ENCODE measurements at places on chromosomes 2 and 18.
A peak's percentile ranks its signal among the peaks of the same experiment; 100 is the strongest.

DNA sequence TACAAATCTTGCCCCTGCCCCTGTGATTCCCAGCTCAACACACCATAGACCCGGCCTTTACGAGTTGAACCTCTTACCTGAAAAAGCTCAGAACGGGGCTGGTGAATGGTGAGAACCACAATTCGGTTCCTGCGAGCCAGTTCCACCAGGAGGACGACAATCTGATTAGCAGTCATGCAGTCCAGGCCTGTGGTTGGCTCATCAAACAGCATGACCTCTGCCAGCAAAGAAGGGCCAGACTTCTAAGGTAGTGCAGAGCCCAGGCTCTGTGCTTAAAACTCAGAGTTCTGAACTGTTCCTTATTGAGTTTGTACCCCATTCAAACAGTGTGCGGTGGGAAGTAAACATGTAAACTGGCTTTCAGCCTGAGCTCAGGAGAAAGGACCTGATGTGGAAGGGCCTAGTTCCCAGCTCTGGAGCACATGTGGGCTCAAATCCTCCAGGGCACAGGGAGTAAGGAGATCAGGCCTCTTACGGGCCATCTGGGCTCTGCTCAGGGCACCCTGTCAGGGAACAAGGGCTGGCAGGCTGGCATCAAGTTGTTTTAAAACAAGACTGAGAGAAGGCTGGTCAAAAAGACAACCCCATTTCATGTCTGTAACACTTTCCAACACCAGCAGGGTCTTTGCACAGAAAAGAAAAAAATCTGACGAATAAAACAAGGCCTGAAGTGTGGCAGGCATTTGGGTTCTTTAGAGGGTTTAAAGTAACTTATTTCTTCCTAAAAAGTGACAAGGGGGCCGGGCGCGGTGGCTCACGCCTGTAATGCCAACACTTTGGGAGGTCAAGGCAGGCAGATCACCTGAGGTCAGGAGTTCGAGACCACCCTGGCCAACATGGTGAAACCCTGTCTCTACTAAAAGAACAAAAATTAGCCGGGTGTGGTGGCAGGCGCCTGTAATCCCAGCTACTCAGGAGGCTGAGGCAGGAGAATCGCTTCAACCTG, 12.1 kb downstream of the ABCG5 start:
- DNase-seq: no peak

- DNase-seq: no peak
Measured at GRCh38 chr2:196036442-196036841, 32.2 kb downstream of the DNAH7 start.

DNA sequence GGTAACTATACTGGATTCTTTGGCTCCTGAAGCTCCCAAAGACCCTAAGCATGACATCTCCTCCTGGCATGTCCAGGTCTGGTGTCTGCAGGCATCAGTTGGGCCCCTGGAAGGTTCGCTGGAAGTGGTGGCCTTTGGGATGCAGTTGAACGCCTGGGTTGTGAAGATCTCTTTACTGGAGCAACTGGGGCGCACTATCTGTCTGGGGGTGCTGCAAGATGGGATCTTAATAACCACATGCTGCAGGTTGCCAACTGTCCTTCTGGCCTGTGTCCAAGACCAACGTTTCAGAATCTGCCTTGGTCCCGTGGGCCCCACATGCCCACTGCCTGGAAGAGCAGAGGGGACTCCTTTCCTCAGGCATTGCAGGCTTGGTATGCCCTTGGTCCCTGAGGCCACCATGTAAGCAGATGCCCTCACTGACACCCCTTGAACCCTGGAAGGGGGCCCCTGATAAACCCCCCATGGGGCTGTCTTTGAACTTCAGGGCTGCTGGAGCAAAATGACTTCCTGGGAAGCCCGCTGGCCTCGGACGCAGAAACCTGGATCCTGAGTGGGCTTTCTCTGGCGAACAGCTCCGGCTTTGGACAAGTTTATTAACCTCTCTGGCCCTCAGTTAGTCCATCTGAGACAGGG, 101.9 kb downstream of the TWIST2 start:
- no peak for DNase-seq

- DNase-seq: no peak
Measured at GRCh38 chr2:119486886-119487285, 37.4 kb downstream of the SCTR start.

DNA sequence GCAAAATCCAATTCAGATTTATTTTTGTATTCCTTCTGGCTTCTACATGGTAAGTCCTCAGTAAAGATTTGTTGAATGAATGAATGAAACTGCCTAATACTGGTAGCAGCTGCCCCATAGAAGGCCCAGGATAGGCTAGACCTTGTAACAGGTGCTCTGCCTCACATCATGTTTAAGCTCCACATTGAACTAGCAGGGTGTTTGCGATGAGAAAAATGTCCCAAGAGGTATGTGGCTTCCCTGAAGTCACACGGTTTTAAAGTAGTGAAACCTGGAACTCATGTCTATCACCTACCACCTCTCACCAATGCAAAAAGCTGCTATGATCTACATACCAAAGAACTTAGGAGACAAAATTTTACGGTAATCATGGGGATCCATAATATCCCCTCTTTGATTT, 765 bp upstream of the LHCGR start:
- no peak for DNase-seq

GRCh38 chr2:224160917-224161316, 121.8 kb upstream of the SERPINE2 start:
- DNase-seq: no peak

GRCh38 chr18:70337139-70337972, 48.5 kb downstream of the SOCS6 start:
- DNase-seq: no peak

GRCh38 chr2:70086278-70086837, 919 bp upstream of the PCBP1 start:
- peak; percentile 73 for DNase-seq

- DNase-seq: no peak
Measured at GRCh38 chr2:217954469-217954868, 48.3 kb downstream of the TNS1 start.

DNA sequence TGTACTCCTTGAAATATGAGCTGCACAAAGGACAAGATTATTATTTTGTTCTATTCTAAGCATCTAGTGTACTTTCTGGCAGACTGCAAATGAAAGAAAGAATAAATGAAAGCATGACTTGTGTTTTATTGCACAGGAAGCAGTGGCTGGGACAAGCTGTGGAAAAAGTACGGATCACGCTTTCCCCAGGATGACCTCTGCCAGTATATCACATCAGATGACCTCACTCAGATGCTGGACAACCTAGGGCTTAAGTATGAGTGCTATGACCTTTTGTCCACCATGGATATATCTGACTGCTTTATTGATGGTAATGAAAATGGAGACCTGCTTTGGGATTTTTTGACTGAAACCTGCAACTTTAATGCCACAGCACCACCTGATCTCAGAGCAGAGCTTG, 49.4 kb downstream of the HNMT start:
- no peak for DNase-seq

- DNase-seq: no peak
Measured at GRCh38 chr2:135121016-135121657, 69.0 kb downstream of the RAB3GAP1 start.

GRCh38 chr2:99481941-99482340, 7.9 kb downstream of the REV1 start:
- no peak for DNase-seq

DNA sequence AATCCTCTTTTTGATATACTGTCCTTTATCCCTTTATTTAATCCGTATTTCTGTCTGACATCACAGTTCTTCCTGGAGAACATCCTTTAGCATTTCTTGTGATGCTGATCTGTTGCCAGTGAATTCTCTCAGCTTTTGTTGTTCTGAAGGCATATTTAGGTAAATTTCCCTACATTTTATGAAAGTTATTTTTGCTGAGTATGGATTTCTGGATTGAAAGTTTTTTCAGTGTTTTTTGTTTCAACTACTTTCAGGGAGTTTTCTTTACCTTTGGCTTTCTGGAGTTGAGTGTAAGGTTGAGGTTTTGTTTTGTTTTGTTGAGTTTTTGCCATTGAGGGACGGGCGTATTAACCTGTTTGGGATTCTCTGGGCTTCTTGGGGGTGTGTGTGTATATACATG, 22.5 kb downstream of the SNTG2 start:
- DNase-seq: no peak

- DNase-seq: peak; percentile 41
Measured at GRCh38 chr2:35410431-35411061, 945.0 kb upstream of the CRIM1 start.

GRCh38 chr2:80815259-80815658, 510.7 kb upstream of the LRRTM1 start:
- DNase-seq: no peak

DNA sequence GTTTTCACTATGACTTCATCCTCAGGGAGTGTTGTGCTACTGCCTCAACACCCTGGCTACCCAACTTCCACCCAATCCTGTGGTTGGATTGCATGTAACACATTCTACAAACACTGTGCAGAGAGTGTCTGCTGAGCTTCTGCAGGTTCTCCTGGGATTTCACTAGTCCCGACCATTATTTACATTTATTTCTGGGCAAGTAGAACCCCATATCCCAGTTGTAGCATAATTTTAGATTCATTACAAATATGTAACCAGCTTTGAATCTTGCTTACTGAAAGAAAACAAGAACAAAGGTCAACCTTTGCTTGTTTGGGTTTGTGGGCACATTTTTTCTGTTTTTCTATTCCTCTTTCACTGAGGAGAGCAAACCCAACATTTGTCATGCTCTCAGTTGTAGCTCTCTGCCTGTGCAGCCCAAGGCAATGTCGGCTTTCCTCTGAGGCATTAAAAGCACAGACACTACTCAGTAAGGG, 2036.1 kb upstream of the LRRTM1 start:
- DNase-seq: no peak

- peak; percentile 36 for DNase-seq
Measured at GRCh38 chr18:59885579-59886163, 14.1 kb upstream of the PMAIP1 start.

- no peak for DNase-seq
Measured at GRCh38 chr18:23982155-23983079, 32.1 kb upstream of the TTC39C start.

DNA sequence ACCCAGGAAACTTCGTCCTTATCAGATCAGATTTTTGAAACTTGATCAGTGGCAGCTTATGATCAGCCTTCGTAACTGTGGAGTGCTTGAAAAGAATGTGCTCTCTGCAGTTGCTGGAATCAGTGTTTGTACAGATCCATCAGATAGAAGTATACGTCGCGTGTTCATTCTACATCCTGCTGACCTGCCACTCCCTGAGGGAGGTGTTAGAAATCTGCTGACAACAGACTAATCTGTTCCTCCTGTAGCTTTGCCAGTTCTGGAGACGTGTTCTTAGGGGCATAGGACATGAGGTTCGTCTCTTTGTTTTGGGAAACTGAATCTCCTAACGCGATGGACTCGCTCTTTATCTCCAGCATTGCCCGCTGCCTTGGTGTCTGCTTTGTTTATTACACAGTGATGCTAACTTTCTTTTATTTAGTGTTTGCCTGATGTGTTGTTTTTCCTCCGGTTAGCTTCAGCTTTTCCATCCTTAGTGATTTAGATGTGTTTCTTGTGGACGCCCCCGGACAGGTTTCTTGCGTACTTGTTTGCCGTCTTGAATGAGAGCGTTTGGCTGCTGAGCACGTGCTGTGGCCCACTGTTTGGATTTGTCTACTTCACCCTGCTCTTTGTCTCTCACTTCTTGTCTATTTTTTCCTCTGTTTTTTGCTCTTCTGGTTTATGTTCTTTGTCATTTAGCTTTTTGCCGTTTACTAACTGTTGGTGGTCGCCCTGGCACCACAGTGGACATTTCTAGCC, 17.4 kb upstream of the GAL3ST2 start:
- no peak for DNase-seq

GRCh38 chr2:68426848-68427579, 40.1 kb downstream of the FBXO48 start:
- no peak for DNase-seq

- DNase-seq: peak; percentile 52
Measured at GRCh38 chr2:221571551-221572218, 419 bp downstream of the EPHA4 start.

DNA sequence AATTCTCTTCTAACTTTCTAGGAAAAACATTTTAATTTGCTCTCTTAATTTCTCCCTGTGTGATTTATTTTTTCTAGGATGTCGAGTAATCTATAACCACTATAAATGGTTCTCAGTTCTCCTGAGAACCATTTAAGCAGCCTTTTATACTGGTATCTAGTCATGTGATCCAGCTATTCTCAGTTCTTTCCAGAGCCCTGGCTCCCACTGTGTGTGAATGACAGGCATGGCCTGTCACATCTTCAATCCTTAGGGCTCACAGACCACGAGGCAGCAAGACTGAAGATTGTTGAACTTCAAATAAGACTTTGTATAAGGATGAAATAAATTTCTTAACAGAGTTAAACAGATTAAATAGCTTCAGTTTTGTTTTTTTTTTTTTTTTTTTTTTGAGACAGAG, 219.4 kb downstream of the HNMT start:
- no peak for DNase-seq

DNA sequence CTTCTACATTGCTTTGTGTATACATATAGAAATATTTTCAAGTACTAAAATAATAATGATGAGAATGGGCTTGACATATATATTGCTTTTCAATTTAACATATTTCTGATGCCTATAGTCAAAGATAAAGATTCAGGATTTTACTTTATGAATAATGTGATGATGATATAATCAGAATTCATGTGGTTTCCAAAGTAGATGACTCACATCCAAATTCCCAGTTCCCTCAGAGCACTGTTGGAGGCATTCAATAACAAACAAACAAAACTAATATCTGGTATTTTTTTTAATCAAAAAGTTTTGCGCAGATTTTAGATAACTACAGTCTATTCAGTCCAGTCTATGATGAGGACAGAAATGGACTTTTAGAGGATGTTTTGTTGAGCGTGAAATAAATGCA, 2094.5 kb upstream of the CELF4 start:
- no peak for DNase-seq

- DNase-seq: no peak
Measured at GRCh38 chr2:41972179-41972578, 75.6 kb upstream of the PKDCC start.

DNA sequence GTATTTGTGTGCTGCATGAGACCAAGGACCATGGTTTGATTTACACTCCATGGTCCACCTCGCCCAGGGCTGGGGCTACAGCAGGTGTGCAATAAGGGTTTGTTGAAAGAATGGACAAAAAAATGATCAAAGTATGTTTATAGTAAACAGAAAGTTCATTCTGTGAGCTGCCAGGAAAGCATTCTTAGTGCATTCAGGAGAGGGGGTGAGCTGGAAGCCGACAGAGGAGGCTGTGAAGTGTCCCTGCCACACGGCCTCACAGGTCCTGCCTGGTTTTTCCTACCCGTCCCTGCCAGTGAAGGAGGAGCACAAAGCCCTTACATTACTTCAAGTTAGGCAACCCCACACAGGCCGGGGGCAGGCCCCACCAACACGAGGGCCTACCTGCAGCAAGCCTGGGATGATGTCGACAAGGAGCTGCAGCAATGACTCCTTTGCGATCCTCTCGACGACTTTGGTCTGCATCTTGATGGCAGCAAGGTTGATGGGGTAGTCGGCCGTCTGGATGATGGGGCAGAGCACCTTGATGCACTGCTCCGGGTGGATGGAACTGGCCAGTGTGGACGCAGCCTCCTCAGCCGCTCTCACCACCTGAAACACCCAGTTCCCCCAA, 63.2 kb upstream of the TFCP2L1 start:
- no peak for DNase-seq
